IPS DF 19.7 (cell line): ENCODE measurements at places on chromosomes 3 and 15.

DNA sequence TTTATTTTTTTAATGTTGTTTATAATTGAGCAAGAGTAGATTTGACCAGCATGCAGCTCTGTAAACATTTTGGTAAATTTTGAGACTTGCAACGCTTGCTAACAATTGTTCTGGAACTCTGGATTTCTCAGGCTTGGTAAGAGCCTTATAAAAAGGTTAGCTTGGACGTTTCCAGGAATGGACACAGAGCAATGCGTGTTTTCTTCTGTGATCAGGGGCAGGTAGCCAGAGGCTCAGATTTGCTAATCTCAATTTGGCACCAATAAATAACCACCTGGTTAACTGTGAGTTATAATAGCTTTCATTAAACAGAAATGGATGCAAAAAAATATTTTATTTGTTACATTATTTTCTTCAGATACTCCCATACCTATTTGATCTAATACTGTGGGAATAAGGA lies 39.8 kb downstream of the CADM2 start:
- DNase-seq: no peak

GRCh38 chr15:42315521-42315920 lies 42.3 kb upstream of the TMEM87A start:
- no peak for DNase-seq

- DNase-seq: no peak
Measured at GRCh38 chr3:114361391-114361790, 67.6 kb downstream of the TIGIT start.

- DNase-seq: no peak
Measured at GRCh38 chr3:55860049-55860721, 373.1 kb upstream of the WNT5A start.

- DNase-seq: no peak
Measured at GRCh38 chr15:53535886-53536285, 223.6 kb downstream of the WDR72 start.

GRCh38 chr15:84391191-84391590 lies 155.6 kb downstream of the GOLGA6L4 start:
- no peak for DNase-seq

DNA sequence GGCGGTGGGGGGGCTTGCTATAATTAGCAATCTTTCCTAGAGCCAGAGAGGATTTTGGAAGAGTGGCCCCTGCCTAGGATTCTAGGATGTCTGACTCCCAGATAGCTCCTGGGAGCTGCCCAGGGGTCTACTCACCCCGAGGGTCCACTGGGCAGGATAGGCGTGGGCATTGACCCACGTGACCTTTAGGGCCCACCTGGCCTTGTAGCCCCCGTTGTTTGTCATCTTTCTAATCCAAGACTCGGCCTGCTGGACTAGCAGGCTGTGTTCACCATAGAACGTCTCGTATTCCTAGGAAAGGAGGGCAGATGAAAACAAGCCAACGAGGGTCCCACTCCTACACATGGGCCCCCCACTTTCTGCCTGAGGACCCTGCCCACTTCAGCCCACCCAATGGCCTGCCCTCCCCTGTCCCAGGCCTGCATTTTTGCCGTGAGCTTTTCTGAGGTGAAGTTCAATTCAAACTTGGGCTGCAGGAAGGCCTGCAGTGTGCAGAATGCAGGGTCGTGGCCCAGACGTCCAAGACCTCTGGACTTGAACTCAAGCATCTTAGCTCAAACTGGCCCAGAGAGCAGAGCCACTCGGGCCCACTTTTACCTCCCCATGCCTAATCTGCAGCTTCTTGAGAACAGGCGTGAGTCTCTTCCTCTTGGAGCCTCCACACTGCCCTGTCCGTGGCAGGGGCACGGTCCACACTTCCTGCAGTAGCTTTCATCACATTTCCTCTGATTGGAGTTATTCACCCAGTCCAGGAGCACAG lies 41.5 kb downstream of the MUC4 start:
- no peak for DNase-seq

GRCh38 chr3:154126651-154127050 lies 5.5 kb downstream of the ARHGEF26 start:
- DNase-seq: no peak

DNA sequence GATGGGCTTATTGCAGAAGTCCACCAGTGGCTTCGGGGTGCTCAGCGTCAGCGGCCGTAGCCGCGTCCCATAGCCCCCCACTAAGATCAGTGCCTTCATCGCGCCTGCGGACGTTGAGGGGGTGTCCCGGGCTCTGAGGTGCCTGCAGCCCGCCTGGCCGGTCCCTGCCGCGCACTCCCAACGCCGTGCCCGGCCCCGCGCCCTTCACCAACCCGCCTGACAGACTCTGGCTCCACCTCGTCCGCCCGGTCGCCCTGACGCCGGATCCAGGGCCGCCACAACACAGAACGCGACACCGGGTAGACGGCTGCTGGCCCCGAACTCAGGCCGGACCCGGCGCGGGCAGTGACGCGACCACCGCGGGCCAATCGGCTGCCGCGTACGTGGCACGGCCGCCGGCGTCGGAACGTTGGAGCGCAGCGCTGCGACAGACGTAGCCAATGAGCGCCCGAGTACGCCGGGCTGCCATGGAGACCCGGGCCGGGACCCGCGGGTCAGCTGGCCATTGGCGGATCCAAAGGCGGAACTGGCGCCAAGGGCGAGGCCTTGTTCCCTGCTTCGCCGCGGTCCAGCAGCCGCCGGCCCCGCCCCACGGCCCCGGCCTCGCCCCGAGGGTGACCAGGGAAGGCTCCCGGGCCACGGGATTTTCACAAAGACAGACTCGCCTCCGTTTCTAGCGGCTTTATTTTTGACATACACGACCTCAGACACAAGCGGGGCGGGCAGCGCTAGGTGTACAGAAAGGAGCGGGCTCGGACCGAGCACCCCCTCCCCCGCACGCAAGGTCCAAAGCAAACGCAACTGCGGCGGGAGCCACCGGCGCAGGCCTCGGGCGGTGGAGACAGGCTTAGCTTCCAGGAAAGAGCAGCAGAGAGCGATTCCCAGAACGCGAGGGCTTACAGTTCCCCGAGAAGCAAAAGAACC lies at the start of gene GMPPB:
Gene GMPPB, minus strand, starts transcription at position 324 of the 924 bp plus-strand sequence. Its CDS starts 225 bp downstream, at position 99.
- DNase-seq: peak; percentile 86

GRCh38 chr3:22594990-22595389 lies 608.1 kb upstream of the UBE2E2 start:
- no peak for DNase-seq

- no peak for DNase-seq
Measured at GRCh38 chr15:83764201-83764838, 110.4 kb downstream of the ADAMTSL3 start.

DNA sequence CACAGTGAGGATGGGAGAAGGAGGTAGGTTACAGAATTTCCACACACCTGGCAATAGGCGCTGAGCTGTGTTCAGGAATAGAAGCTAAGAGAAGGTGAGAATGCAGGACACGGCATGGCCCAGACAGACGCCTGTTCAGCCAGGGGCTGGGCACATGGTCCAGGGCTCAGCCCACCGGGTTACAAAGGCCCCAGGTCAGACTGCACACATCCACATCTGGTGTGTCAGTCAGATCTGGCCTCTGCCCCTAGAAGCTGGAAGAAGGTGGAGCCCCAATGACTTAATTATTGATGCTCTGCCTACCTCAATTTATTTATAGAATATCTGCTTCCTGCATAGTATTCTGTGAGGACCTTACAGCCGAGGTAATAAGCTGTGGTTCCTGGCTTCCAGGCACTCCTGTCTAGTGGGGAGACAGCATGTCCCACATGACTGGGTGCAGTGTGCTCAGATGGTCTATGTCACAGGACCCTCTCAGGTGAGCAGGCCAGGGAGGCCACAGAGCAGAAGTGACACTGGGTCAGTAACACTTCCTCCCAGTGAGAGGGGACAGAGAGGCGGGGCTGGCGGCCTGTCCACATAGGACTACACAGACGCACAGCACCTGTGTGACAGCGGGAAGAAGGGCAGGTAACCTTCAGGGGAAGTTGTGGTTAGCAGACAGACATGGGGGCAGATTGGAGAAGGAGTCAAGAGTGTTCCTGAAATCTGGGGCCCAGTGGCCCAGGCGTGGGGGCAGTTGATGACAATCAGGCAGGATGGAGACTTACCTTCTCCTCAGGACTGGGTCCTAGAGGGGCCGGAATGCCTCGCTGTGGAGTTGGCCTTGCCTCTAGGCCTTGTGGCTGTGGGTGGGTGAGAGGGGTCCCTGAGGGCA lies 38.6 kb upstream of the PLXNA1 start:
- DNase-seq: no peak
